NT2/D1 (cell line): ENCODE measurements at places on chromosomes 13 and 19.

DNA sequence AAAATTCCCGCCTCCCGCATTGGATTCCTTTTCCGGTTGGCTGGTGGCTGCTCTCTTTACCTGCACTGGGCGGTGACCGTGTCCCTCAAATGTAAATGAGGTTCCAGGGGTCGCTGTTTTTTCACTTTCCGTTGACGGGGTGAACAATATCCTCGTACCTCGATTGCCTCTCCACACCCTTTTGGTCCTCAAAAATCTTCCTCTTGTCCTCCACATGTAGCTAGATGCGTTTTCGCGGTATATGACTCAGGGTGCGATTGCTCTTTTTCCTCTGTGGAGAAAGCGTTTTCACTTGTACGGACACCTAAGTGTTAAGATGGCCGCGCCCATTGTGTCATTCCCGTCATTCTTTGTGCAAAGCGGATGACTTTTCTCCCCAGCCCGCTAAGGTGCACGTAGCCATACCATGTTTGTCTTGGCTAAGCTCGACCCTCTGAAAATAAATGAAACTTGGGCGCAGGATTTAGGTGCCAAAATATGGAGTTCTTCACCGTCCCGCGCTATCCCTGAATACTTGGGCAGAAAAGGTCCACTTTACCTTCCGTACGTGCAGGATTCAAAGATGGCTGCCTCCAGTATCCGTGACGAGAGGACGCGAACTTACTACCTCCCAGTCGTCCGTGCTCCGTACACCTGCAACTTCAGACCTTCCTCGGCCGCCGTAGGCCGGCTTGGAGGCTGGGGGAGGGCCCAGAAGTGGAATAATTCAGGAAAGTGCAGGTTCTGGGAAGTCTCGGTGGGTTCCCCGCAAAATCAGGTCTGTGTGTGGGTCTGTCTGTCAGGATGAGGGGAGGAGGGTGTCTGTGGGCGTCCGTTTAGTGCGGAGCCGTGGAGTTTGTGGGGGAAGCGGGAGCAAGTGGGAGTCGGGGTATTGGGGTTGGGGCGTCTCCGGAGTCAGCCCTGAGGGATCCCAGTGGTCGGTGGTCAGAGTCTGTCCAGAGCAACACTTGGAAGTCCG is at the start of gene ZNF613:
Gene ZNF613 (plus strand): TSS at position 689 of the 958 bp plus-strand sequence. CDS start 8,749 bp downstream, outside the sequence.
- DNase-seq, result peak; percentile 87

DNA sequence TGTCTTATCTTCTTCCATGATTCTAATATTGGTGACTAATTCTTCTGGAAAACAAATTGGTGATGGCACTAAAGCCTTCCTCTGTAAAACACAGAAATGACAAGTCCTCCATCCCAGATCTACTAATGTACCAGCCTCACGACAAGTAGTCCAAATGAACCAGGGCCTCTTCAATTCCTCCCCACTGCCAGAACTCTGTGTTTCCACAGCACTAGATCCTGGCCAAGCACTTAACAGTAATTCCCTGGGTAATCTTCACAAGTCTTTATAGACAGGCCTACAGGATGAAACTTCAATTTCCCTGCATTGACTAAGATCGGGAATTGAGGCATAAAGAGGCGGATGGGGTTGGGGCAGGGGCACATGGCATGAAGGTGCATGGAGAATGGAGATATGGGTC is 52.7 kb downstream of the SIAH3 start:
- no peak for DNase-seq

GRCh38 chr13:30847650-30848307 is 58.3 kb upstream of the MEDAG start:
- no peak for DNase-seq

- DNase-seq, result peak; percentile 95
Measured at GRCh38 chr19:57435062-57435978, at the start of gene ZNF749. Gene ZNF749 (plus strand): TSS chr19:57435325. CDS start chr19:57435579, 254 bp downstream.

DNA sequence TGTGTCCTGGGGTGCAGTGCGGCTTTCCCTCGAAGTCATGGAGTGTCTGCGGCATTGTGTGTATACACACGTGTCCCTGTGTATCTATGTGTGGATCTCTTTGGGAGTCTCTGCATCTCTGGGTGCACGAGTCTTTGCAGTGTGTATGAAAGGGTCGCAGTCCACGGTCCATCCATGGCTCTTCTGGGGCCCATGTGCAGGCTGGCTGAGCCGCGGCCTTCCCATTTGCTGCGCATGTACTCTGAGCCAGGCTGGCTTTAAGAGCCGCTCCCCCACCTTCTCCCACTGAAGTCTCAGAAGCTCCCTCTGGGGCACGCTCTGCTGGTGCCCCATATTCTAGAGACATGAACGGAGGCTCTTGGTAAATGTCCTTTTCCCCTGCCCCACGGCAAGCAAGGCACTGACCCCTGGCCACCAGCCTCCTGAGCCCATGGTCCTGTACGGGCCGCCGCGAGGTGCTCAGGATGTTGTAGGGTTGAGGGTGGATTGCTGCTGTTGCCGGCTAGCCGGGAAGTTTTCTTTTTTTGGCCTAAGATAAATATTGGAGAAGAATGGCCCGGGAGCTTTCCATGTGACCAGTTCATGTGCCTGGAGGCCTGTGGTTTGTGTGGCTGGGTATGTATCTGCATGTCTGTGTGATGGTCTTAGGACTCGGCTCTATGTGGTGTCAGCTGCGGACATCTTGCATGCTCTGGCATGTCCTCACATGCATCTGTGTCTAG is 31.9 kb downstream of the PAK4 start:
- DNase-seq, result no peak

- no peak for DNase-seq
Measured at GRCh38 chr19:35169221-35169995, 14.9 kb downstream of the FXYD5 start.

- DNase-seq, result no peak
Measured at GRCh38 chr13:83634601-83635000, 247.7 kb downstream of the SLITRK1 start.

GRCh38 chr19:6228551-6229215 is 51.1 kb downstream of the MLLT1 start:
- no peak for DNase-seq

- no peak for DNase-seq
Measured at GRCh38 chr19:44572581-44572900, 40.8 kb upstream of the IGSF23 start.

GRCh38 chr19:29088761-29089160 is 124.2 kb downstream of the UQCRFS1 start:
- DNase-seq, result no peak

DNA sequence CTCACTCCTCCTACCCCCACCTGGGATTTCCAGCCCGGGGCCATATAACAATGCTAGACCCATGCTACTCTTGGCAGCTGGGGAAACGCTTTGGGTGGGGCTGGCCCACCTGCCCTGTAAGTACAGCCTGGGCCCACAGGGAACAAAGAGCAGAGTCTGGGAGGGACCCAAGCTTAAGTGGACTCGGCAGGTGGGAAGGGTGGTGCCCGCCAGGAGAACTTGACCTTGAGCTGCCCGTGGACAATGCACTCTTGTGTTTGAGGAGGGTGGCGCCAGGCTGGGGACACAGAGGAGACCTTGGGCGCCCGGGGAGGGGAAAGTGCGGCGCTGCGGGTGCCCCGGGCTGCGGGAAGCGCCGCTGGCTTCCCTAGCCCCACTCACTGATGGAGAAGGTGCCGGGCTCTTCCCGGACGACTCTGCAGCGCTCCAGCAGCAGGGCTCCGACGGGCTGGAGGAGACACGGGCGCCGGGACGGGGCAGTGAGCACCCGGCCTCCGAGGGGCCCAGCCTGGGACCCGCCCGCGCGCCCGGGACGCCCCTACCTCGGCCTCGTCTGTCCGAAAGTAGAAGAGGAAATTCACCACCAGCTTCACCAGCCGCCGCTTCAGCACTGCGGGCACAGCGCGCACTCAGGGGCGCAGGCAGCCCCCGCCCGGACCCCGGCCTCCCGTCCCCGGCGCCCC is 607 bp downstream of the PLEKHJ1 start:
- no peak for DNase-seq

GRCh38 chr19:10543059-10543419 is 665 bp upstream of the ATG4D start:
- DNase-seq, result no peak

DNA sequence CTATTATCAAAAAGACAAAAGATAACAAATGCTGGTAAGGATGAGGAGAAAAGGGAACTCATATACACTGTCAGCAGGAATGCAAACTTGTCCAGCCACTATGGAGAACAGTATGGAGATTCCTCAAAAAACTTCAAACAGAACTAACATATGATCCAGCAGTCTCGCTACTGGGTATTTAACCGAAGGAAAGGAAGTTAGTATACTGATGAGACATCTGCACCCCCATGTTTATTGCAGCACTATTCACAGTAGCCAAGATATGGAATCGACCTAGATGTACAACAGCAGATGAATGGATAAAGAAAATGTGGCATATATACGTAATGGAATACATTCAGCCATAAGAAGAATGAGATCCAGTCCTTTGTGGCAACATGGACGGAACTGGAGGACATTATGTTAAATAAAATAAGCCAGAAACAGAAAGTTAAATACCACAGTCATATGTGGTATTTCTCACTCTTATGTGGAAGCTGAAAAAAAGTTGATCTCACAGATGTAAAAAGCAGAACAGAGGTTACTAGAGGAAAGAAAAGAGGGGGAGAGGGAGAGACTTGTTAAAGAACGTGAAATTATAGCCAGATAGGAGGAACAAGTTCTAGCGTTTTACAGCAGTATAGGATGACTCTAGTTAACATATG is 83.2 kb downstream of the RUBCNL start:
- no peak for DNase-seq
